Right ventricle myocardium inferior (tissue), 1 donor: ENCODE measurements at places on chromosomes 3 and 15. TPM values are rescaled to one million over a fixed set of nuclear protein-coding genes. Genes with fewer than 3 reads are reported as not detected.
A peak's percentile ranks its signal among the peaks of the same experiment; 100 is the strongest.

GRCh38 chr3:172513488-172513887 lies 9.7 kb downstream of the TNFSF10 start:
- DNase-seq: no peak

GRCh38 chr3:9669720-9670432 lies 20.6 kb downstream of the MTMR14 start:
- no peak for DNase-seq

DNA sequence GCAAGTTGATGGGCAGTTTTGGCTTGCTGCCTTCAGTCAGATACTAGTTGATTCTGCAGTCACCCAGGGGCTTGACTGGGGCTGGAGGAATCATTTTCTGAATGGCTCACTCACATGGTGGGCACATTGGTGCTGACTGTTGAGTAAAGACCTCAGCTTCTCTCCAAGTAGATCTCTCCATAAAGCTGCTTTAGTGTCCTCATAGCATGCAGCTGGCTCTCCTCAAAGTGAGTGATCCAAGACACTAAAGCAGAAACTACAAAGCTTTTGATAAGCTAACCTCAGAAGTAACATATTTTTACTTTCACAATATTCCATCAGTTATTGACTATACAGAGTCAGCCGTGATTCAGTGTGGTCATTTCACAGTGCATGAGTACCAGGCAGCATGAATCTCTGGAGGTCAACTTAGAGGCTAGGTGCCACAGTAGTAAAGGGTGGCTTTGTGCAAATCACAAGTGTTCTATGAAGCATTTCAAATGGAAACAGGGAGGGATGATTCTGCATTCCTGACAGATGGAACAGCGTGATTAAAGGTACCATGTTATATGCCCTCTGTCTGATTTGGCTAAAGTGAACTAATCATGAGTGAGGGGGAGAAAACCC lies 24.3 kb upstream of the ATP8B4 start:
- DNase-seq: no peak

DNA sequence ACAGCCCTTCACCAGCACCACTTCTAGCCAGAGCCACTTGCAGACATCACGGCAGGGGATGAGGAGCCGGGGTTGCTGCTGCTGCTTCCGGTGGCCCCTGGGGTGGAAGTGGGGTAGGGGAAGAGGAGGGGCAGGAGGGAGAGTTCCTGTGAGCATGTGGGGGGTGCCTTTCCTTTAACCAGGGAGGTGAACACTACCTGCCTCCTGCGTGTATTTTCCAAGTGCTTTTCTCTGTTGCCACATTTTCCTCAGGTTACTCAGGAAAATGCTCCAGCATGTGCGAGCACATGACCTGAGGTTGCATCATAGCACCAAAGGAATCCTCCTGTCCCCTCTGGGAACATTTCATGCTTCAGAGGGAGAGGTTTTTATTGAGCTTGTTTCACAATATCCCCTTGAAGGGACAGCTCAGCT lies 12.2 kb upstream of the SACM1L start:
- no peak for DNase-seq

DNA sequence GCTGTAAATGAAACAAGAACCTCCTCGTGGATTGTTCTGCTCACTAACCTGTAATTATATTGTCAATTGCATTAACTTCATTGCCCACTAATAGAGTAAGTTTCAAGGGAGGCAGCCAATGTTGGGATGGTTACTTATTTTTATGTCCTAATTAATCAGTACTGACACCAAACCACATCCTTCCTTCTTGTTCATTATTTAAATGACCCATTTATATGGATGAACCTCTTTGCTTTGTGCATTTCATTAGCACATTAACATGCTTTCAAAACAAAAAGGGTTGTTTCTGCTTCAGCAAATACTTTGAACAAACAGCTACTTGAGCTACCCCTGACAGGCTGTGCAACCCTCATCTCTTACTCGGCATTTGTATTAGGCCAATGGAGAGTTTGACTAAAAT lies 374.2 kb downstream of the MECOM start:
- DNase-seq: no peak

DNA sequence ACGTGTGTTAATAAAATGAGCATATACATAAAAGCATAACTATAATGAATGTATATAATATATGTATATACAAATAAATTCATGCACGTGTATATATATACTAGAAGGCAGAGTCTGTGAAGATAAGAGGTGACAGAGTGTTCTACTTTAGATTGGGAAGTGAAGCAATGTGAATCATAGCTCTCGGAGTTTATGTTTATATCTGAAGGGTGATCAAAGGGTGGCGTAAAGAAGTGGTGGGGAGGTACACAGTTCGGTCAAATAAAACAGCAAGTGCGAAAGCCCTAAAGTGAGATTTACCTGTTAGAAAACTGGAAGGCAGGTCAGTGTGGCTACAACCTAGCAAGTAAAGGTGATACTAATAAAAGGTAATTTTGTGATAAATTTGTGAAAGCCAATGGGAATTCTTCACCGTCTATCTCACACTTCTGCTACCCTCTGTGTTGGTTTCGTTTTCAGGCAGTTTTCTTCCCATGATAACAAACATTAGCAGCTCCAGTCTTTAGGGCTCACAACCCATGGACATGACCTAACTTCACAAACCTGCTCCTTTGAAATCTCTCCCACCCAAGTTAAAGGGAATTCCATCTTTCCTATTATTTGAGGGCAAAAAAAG lies 46.7 kb upstream of the BCHE start:
- DNase-seq: no peak

DNA sequence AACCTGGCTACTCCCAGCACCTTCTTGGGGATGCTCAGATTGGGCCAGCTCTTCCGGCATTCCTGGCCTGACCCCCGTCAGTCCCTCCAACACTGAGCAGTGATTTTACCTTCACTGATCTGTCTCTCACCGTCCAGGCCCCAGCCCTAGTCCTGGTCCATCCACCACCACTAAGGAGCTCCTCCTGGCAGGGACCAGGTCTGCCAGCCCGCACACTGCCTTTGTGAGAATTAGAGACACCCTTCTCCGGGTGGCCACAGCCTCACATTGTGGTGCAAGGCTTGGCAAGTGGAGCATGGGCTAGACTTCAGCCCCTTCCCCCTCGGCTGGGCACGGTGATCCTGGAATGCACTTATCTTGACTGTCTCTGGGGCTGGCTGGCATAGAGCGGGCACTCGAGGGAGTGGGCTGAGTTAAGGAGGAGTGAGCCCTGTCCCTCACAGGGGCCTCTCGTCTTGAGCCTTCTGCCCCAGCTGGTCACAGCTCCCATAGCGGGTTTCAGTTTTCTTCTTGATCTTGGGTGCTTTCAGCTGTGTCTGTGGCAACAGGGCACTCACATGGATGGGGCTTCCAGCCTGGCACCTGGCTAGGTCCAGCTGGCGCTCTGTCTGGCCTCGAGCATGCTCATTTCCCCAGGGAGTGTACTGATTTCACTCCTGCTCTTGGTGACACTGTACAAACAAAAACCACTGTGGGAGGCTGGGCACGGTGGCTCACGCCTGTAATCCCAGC lies 53.9 kb downstream of the LINGO1 start:
- peak; percentile 64 for DNase-seq

The ADAMTSL3 gene
- total RNA-seq: 11.5 TPM

The FETUB gene
- not detected for total RNA-seq

The SETD2 gene
- total RNA-seq: 26.7 TPM

The NTRK3 gene
- total RNA-seq: 5.1 TPM
